ENCODE measurements at places on chromosomes 7 and 10.
A peak's percentile ranks its signal among the peaks of the same experiment; 100 is the strongest.

GRCh38 chr10:133318494-133319127 lies 9.9 kb downstream of the ZNF511 start:
- DNase-seq = peak; percentile 36

- no peak for DNase-seq
Measured at GRCh38 chr10:75980419-75981002, 549.1 kb downstream of the LRMDA start.

- DNase-seq = no peak
Measured at GRCh38 chr7:5773661-5774086, 7.8 kb downstream of the RNF216 start.

DNA sequence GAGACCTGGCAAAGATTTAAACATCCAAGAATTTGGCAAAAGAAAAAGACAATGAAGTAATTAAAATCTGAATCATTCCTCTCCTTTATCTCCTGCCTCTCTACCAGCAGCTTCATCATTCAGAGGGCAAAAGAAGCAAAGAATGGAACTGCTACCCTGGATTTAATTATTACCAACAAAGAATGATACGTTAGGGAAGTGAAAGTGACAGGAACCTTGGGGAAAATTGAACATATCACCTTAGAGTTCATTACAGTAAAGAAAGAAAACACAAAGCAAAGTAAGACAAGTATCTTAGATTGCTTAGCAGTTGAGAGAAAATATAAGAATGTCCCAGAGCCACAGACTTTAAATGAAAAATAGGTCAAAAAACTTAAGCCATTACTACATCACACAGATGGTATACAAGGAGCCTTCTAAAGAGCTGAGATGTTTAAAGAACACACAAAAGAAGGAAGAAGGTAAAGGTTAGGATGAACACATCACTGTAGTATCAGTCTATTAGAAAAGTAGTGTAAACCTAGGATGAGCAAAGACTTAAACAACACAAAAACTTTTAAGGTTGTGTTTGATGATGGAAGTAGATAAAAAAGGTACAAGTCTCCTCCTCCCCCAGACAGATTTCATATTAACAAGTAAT lies 17.5 kb downstream of the CTNNA3 start:
- DNase-seq = no peak

DNA sequence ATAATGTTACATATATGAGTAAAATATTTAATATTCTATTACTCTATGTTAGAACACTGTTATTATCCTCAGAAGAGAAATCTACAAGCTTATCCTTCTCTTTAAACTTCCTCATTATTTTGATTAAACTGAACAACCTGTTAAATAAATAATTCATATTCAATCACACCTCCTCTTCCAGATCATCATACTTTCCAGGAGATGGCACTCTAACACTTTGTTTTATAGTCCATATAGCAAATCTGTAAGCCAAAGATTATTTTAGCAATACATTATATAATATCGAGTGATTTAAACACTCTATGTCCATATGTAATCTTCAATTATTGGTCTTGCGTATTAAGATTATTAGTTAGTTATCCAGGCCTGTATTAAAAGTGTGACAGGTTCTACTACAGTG lies 694.1 kb downstream of the ANKRD7 start:
- no peak for DNase-seq

- no peak for DNase-seq
Measured at GRCh38 chr10:63441404-63441803, 24.4 kb downstream of the JMJD1C start.

- no peak for DNase-seq
Measured at GRCh38 chr10:8790390-8790789, 735.9 kb downstream of the GATA3 start.

GRCh38 chr7:122902751-122903495 lies 16.7 kb upstream of the CADPS2 start:
- no peak for DNase-seq

GRCh38 chr7:1354661-1355567 lies 104.4 kb downstream of the MICALL2 start:
- no peak for DNase-seq

GRCh38 chr7:156474241-156474743 lies 166.3 kb upstream of the RNF32 start:
- DNase-seq = no peak

DNA sequence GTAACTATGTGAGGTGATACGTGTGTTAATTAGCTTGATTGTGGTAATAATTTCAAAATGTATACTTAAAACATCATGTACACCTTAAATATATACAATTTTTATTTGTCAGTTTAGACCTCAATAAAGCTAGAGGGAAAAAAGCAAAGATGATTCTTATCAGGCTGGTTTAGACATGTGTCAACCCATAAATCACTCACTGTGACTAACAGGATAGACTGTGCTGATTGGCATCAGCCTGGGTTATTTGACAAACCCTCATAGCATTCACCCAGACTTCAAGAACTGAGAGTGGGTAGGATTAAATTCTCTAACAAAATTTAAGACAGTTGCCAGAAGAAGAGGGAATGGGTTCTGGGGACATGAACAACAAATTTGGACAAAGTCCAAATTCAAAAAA lies 73.8 kb upstream of the TMEM140 start:
- no peak for DNase-seq

GRCh38 chr7:20200361-20200760 lies 16.8 kb downstream of the MACC1 start:
- no peak for DNase-seq

- DNase-seq = no peak
Measured at GRCh38 chr7:152588350-152588749, 87.6 kb downstream of the XRCC2 start.

DNA sequence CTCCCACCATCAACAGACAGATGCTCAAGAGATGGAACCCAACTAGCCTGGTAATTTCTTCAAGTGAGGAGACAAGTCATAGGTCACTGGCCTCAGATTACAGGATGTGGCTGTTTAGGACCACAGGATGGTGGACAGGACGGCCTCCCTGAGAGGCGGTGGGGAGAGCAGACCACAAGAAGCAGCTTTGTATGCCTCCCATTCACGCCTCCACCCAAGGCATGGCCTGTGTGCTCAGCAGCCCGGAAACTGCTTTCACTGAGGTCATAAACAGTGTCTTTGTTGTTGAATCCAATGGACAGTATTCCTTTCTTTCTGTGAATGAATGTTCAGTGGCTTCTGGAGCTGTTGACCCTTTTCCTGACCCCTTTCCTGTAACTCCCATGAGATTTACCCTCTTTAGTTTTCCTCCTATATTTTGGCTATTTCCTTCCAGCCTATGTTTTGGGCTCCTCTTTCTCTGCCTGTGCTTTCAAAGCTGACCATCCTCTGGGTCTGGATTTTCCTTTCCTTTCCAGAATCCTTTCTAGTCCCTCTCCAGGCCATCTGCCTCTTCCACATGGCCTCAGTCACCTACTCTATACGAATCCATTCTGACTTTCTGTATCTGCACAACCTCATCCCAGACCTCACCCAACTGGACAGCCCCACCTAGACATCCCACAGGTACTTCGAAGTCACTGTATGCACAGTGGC lies 32.4 kb upstream of the INPP5F start:
- no peak for DNase-seq

DNA sequence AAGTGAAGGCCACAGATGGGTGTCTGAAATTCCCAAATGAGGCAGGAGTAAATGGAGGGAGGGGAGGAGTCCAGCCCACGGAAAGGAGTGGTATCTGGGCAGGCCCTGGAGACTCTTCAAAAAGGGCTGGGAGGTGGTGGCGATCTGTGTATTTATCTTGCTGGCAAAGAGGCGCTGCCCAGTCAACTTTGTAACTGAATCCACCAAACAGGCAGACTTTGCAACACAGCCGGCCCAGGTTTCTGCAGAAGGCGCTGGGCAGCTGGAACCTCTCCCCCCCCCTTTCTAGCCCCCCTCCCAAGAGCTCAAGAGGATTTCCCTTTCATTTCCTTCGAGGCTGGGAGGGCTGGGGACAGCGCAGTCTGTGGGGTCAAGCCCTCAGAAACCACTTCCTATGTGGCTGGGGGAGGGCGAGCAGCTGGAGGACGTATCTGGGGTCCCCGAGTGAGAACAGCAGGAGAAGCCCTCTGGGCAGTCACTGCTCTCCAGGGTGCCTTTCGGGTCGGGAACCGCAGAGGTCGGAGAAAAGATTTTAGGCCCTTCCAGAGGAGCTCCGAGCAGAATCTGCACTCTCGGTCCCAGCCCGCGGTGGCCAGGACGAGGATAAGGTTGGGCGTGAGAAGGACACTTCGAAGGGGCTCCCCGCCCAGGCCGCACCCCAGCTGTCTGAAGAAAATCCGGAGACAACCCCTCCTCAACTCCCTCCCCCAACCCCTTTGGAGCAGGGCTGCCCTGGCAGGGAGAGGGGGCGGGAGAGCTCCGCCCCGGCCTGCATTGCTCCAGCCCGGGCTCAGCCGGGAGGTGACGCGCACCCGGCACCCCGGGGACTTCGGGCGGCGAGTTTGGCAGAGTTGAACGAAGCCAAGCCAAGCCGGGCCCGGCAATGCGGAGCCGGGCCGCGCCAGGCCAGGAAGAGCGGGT lies 965 bp downstream of the ZCCHC24 start:
- DNase-seq = no peak

DNA sequence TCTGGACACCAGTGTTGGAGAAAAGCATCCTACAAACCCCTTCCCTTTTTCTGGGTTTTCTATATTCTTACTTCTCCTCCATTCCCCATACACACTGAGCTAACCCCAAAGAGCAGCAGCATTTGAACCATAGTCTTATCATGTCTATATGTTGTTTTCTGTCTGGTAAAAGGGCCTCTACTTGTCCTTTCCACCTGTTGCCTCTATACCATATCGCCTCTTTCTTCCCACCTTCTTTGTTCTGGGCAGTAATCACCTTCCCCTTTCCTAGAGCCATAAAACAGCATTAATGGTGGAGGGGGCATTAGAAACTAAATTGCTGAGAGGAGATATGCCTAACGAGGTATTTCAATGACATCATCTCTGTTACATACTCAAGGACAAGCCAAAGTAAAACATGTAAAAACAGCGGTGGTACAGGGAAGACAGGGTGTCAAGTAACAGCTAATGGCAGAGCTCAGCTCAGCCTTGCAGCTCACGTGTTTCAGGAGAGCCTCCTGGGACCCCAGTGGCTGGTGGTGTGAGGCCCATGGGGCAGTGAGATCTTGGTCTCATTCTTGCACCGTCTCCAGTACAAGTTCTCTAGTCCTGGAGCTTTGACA lies 20.6 kb downstream of the NPY start:
- no peak for DNase-seq

GRCh38 chr10:97314671-97315070 lies 4.4 kb upstream of the FRAT1 start:
- no peak for DNase-seq

DNA sequence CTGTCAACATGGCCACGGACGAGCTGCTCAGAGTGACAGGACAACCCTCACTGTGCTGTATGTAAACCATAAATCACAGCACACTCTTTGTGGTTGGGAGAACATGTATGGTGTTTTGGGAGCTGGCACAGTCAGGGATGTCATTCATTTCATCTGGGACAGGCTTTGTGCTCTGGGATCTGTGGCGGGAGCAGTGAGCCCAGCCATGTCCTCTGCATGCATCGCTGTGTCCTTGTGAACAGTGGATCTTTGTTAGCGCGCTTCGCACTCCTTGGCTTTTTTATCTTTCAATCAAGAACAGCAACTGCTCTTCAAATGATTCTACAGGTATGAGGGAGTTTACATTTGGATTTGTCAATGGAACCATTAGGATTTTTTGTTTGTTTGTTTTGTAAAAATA lies 7.1 kb downstream of the CCM2 start:
- no peak for DNase-seq

DNA sequence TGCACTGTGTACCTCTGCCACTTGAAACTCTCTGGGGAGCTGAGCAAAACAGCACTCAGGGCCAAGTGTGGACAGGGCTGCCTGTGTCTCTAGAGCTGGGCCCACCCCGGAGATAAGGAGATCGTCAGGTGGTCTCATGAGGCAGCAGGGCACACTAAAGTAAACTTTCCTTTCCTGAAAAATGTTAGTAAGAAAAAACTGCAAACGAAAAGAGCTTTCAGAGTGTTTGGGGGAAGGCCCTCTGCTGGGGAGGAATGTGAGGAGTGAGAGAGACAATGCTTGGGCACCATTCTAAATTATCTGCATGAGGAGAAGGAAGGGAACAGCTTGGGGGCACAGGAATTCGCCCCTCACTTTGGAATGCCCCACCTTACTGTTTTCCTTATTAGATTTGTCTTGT lies 127.7 kb downstream of the ATXN7L1 start:
- DNase-seq = no peak

GRCh38 chr10:21020545-21020944 lies 123.4 kb upstream of the NEBL start:
- no peak for DNase-seq

- no peak for DNase-seq
Measured at GRCh38 chr10:86716466-86716865, 40.0 kb upstream of the BMPR1A start.

DNA sequence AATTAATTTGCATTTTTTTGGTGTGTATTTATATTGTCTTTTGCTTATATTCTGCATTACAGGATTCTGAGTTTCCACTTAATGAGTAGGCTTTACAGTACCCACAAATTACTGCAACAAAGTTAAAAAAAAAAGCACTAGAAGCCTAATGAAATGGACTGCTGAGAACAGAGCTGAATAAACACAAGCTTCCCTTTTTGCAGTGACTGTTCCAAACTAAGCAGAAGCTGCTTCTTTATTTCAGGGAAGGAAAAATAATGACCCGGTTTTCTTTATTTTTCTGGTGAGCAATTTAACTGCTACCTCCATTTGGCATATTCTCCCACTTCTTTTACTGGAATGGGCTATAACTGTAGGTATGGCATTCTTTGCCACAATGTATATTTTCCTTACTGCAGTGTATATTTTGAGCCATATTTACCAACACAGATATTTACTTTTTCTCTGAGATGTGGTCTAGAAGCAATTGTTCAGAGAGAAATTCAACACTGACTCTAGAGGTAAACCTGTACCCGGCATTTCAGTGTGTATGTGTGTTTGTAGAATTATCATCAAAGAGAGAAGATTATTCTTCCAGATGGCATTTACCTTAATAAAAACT lies 56.9 kb downstream of the HDAC9 start:
- no peak for DNase-seq

- no peak for DNase-seq
Measured at GRCh38 chr10:126841341-126841895, 63.8 kb upstream of the DOCK1 start.

GRCh38 chr10:49661140-49661856 lies 18.2 kb upstream of the C10orf53 start:
- DNase-seq = no peak

GRCh38 chr7:83677180-83677866 lies 28.4 kb upstream of the SEMA3E start:
- DNase-seq = no peak

DNA sequence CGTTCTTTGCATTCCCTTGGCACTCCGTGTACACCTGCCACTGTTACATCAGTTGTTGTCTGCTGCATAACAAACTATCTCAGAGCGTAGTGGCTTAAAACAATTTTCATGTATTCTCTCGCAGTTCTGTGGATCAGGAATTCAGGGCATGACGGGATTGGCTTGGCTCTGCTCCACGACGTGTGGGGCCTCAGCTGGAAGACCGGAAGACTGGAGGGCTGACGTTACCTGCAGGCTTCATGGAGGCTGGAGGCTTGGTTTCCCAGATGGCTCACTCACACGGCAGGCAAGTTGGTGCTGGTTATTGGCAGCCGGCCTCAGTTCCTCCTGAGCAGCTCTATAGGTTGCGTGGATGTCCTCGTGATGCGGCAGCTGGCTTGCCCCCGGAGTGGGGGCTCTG lies 25.5 kb downstream of the NYAP1 start:
- DNase-seq = no peak

Measured in stimulated activated CD4-positive, alpha-beta T cell treated with anti-CD3 and anti-CD28 coated beads, Interleukin-1b, Interleukin-23, amount 100 ng/mL, for 1 hour (primary cell).